ENCODE measurements at places on chromosomes 3 and 15.
A peak's percentile ranks its signal among the peaks of the same experiment; 100 is the strongest.

- no peak for DNase-seq
Measured at GRCh38 chr15:68789534-68790241, 31.0 kb downstream of the ANP32A start.

DNA sequence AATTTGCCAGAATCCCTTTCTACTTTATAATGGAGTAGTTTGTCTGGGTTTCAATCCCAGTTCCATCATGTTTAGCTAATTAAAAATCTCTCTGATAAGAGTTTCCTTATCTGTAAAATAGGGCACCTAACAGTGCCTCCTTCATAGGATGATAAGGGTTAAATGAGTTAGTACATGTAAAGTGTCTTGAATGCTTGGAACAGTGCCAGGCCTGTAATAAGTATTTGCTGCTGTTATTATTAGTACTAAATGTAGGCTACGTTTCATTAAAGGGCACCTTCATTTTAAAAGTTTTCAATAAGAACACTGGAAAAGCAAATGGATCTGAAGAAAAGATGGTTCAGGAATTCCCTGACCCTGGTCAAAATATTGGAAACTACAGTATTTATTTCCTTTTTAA lies 11.8 kb upstream of the SLC2A2 start:
- no peak for DNase-seq

DNA sequence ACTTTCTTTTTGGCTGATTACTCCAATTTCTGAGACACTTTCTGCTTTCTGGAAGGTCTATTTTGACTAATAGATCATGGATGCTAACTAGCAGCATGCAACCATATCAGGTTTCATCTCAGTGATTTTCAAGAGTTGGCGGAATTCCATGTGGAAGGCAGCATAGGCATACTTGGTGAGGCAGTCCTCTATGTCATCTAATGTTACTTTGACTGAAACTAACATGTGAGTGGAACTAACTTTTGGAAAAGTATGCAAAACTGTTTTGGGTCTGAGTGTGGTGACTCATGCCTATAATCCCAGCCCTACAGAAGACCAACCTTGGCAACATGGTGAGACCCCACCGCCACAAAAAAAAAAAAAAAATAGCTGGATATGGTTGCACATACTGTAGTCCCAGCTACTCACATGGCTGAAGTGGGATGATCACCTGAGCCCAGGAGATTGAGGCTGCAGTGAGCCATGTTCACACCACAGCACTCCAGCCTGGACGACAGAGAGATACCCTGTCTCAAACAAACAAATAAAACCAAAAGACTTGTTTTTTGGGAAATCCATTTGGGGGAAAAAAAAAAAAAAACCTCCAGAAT lies 1033.7 kb downstream of the ROBO1 start:
- peak; percentile 51 for DNase-seq

GRCh38 chr3:11570789-11571495 lies 72.8 kb downstream of the VGLL4 start:
- no peak for DNase-seq

DNA sequence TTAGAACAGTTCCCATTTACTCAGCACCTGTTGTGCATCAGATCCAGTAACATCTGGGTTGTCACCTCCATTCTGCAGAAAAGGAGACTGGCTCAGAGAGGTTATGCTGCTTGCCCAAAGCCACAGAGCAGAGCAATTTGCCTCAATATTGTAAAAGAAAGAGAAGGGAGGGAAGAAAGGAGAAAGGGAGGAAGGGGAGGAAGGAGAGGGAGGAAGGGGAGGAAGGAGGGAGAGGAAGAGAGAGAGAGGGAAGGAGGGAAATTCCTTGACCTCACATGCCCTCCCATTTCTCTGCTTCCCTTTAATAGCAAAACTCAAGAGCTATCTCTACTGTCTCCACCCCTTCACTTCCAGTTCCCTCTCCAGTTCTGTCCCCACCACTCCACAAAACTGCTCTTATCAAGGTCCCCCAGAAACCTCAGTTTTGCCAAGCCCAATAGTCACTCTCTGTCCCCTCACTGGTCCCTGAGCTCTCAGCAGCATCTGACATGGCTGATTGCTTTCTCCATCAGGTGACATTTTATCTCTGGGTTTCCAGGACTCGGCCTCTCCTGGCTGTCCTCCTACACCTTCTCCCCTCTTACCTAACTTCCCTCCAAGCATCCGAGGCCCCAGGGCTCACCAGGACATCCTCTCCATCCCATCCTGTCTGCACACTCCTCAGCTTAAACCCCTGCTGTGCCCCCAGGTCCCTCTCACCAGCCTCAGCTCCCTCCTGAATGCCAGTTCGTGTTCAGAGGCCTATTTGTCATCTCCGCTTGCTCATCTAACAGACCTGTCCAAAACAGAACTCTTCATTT lies 104.7 kb upstream of the LINGO1 start:
- DNase-seq = peak; percentile 31

GRCh38 chr3:12947504-12948369 lies 106.4 kb upstream of the RPL32 start:
- DNase-seq = no peak

DNA sequence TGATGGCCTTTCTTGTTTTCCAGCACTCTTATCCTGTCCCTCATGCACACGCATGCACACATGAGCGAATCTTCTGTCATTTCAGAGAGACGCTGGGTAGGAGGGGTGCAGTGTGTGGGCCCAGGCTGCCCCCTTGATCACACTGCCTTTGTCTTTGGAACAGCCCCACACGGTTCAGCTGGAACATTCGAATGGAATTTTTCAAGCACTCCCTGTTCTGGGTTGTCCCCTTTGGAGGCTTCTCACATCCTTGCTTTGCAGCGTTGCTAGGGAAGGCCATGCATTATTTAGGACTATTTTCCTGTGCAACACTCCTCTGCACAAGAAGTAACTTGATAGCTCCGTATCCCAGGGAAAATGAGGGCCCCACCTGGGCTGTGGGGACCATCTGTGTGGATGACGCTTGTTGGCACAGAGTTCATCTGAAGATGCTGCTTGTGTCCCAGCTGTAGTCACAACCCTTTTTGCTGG lies 78.4 kb downstream of the SPSB4 start:
- no peak for DNase-seq

DNA sequence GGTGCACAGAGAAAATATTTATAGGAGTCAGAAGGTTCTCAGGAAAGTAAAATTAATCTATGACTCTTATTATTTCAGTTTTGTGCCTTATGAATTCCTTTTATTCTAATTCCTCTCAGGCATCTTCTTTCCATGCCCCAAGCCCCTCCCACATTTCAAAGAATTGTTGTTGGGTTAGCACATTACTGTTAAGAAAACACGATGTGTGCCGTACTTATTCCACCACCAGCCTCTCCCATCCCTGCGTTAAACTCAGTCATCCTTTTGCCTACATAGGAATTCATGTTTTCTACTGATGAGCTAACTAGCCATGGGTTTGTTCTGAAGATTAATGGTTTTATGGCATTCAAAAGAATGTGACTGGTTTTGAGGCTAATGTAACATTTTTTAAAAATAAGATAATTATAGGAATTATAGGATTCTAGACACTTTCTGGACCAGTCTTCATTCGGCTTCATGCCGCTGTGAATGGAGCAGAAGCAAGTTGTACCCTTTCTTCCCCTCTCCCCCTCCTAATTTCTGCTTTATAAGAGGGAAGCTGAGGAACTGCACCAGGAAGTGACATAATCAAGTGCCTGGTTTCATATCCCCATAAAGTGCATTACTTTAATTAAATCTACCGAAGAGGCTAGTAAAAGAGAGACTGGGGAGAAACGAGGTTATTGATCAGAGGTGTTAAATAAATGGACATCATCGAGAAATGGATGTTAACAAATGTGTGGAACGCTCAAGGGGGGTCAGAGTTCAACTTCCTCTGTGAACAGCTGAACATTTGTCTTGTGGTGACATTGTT lies 12.3 kb upstream of the MB21D2 start:
- no peak for DNase-seq

DNA sequence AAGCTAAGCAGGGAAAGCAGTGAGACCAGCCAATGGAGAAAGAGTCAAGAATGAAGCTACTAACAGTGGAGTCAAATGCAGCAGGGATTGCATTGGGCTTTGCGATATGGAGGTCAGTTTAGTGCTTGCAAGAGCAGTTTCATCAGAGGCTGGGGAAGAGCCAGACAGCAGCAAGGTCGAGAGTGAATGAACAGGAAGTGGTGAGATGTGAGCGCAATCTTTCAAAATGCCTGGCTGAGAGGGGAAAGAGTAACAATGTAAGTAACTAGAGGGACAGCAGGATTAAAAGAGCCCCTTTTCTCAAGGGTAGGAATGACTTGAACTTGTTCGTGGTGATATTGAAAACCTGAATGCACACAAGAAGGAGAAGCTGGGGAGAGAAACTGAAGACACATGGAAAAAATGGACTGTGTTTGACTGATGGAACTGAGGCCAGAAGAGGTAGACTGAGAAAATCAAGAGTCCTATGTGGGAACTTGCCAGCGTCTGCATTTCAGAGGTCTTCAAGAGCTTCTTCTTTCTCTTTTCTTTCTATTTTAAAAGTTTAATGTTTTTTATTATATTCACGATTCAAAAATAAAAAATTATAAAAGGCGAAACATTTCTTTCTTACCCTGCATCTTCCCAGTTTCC lies 30.6 kb upstream of the GPR160 start:
- DNase-seq = no peak

GRCh38 chr3:101171681-101172191 lies 148.6 kb downstream of the IMPG2 start:
- DNase-seq = no peak
